ENCODE measurements at places on chromosomes 2 and 18. TPM values are rescaled to one million over a fixed set of nuclear protein-coding genes. Genes with fewer than 3 reads are reported as not detected.

L3MBTL4 gene
- total RNA-seq: 5.8 TPM

SP5 gene
- 0.69 TPM for total RNA-seq

SERPINB5 gene
- total RNA-seq: not detected

FOXI3 gene
- total RNA-seq: not detected

MC2R gene
- not detected for total RNA-seq

ALKAL2 gene
- total RNA-seq: 0.95 TPM

PSMA8 gene
- not detected for total RNA-seq

CHRND gene
- 0.09 TPM for total RNA-seq

EMILIN1 gene
- total RNA-seq: 20.2 TPM

ZSWIM2 gene
- not detected for total RNA-seq

DSC1 gene
- total RNA-seq: not detected

GCKR gene
- not detected for total RNA-seq

CD207 gene
- total RNA-seq: not detected

MYO3B gene
- not detected for total RNA-seq

C1D gene
- 39.2 TPM for total RNA-seq

BMP10 gene
- 0.95 TPM for total RNA-seq

GRHL1 gene
- total RNA-seq: 1.3 TPM

TRIM43 gene
- not detected for total RNA-seq

CPLX4 gene
- not detected for total RNA-seq

KIF5C gene
- 3.0 TPM for total RNA-seq

C2orf76 gene
- 8.3 TPM for total RNA-seq

ATP5MC3 gene
- 457 TPM for total RNA-seq

CBLN2 gene
- 2.0 TPM for total RNA-seq

CERKL gene
- total RNA-seq: 0.15 TPM

CTDSP1 gene
- 147 TPM for total RNA-seq

RNF149 gene
- 34.4 TPM for total RNA-seq

LRATD1 gene
- 1.5 TPM for total RNA-seq

MFSD2B gene
- total RNA-seq: 0.69 TPM

KCNJ13 gene
- not detected for total RNA-seq

PFN4 gene
- not detected for total RNA-seq

MALL gene
- total RNA-seq: not detected

DOK6 gene
- 13.9 TPM for total RNA-seq

KCNIP3 gene
- total RNA-seq: 3.6 TPM

SOX11 gene
- total RNA-seq: 40.7 TPM

RESP18 gene
- total RNA-seq: not detected

PLEK gene
- total RNA-seq: not detected

IL18R1 gene
- 0.07 TPM for total RNA-seq

MRPS9 gene
- 43.8 TPM for total RNA-seq

LYPD1 gene
- total RNA-seq: 2.3 TPM

CEBPZOS gene
- total RNA-seq: 10.6 TPM

TTC31 gene
- total RNA-seq: 32.9 TPM
